Posterior cingulate gyrus (tissue), 11 donors: ENCODE measurements at places on chromosomes 1 and 21.

GRCh38 chr1:1779691-1780597 is 1.7 kb upstream of the NADK start:
- DNase-seq, result peak; percentile 86

GRCh38 chr21:44757731-44758130 is 43.9 kb downstream of the UBE2G2 start:
- DNase-seq, result no peak

- DNase-seq, result peak; percentile 40
Observed at GRCh38 chr1:61742620-61743430, 545 bp downstream of the PATJ start.

DNA sequence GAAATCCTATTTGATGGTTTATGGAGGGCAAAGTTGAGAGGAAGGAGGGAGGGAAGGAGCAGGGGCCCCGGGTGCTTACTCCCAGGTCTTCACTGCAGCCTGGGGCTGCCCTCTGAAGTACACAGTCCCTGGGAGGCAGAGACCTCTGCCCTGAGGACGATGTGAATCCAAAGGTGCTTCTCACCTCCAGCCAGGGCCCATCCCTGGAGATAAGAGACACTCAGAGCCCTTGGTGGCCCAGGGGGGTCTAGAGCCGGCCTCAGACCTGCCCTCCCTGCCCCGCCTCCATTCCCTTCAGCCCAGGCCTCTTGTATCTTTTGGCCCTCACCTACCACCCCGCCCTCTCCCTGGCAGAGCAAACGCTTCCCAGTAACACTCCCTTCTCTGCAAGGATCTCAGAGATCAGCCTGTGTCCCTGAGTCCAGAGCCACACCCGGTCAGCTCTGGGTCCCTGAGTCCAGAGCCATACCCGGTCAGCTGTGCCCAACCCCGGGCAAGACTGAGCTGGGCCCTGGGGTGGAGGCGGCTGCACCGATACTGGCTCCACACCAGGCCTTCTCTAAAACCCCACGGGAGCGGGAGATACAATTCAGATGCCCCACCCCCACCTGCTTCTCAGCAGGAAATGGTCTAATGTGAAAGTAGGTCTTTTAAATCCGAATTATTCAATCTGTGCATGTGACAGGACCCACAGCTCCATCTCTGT is 3.6 kb upstream of the GNB1 start:
- DNase-seq, result no peak

- no peak for DNase-seq
Observed at GRCh38 chr1:106968644-106969043, 87.8 kb upstream of the PRMT6 start.
